SJSA1 (cell line): ENCODE measurements at places on chromosomes 13 and 19. TPM values are rescaled to one million over a fixed set of nuclear protein-coding genes. Genes with fewer than 3 reads are reported as not detected.

Gene IL27RA
- 2.0 and 4.0 TPM in 2 replicates for total RNA-seq

Gene TBC1D4
- total RNA-seq, result 32.7 and 38.4 TPM in 2 replicates

- H3K27me3 ChIP-seq, result no peaks in the 10 kb centered on the region
- H3K27ac ChIP-seq, result no peak overlapping the region
- H3K4me1 ChIP-seq, result peaks cover 10% of the 10 kb centered on the region
- H3K4me3 ChIP-seq, result peak overlapping the region; percentile 55
- H3K36me3 ChIP-seq, result peaks cover 10% of the 10 kb centered on the region; the same call in 1 of the 2 replicates
These were observed 813 bp downstream of the ZNF284 start for GRCh38 chr19:44072543-44073401.

DNA sequence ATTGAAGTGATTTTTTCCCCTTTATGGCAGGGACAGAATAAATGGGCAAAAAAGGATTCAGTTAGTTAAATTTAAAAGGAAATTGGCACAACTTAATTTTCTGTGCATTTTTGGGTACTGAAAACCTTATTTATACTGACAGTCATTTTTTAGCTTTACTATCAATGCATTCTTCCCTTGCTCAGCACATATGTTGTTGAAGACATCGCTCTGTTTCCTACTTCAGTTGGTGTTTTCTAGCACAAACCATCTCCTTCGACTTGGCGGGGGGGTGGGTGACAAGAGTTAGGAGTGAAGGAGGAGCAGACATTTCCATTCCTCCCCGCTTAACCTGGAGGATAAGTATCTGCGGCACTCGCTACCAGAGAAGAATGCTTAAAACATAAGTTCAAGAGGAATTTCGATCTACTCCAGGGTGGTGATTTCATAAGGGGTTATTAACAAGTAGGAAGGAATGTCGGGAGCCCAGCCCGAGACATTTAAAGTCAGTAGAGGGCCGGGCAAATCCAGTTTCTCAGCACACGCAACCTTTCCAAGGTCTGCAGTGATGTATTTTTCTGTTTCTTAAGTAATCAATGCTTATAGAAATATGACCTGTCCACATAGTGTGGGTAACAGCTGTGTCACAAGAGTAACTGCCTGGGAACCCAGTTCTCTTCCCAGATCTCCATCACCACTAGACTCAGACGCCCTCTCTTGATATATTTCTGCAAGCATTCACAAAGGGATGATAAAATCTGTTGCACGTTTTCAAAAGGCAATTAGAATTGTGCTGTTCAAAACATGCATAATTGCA is 525.8 kb downstream of the MYO16 start:
- no peaks in the 10 kb centered on the region for H3K27me3 ChIP-seq
- H3K36me3 ChIP-seq, result no peaks in the 10 kb centered on the region
- H3K4me3 ChIP-seq, result peak overlapping the region; percentile 2

DNA sequence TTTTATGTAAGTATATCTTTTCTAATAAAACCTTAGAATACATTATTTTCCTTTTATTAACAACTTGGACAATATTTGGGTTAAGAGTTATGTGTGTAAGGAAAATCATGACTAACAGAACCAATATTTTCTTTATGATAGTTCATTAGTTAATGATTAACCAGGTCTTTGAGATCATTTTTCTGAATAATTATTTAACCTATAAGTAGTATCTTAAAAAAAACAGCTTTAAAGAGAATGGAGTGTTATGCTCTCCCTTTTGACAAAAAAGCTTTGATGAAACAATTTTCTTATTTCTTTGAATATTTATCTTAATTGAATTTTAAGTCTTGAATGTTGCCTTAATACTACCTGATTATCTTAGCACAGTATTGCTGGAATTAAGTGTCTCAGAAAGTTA is 3.8 kb downstream of the SLAIN1 start:
- peaks cover 29% of the 10 kb centered on the region for H3K27me3 ChIP-seq
- H3K36me3 ChIP-seq, result no peaks in the 10 kb centered on the region
- H3K4me3 ChIP-seq, result no peak overlapping the region
- peaks cover 8% of the 10 kb centered on the region; the same call in 1 of the 2 replicates for H3K4me1 ChIP-seq

DNA sequence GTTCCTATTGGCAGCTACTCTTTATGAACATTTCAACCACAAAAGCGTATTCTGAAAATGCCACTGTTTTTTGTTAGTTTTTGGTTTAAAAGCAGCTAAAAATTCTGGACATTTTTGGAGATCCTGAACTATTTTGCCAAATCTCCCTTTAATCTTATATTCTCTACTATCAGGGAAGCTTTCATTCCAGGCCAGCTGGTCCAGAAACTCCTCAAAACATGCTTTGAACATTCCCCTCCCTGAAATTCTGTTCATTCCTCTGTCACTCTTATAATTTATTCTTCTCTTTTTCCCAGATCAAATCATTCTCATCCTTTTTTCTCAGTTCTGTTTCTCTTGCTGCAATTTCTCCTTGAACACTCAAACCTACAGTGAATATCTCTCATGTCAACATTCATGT is 790.9 kb upstream of the ARGLU1 start:
- H3K4me1 ChIP-seq, result no peaks in the 10 kb centered on the region
- H3K4me3 ChIP-seq, result no peak overlapping the region
- no peak for DNase-seq
- no peaks in the 10 kb centered on the region for H3K36me3 ChIP-seq
- no peaks in the 10 kb centered on the region for H3K27me3 ChIP-seq

DNA sequence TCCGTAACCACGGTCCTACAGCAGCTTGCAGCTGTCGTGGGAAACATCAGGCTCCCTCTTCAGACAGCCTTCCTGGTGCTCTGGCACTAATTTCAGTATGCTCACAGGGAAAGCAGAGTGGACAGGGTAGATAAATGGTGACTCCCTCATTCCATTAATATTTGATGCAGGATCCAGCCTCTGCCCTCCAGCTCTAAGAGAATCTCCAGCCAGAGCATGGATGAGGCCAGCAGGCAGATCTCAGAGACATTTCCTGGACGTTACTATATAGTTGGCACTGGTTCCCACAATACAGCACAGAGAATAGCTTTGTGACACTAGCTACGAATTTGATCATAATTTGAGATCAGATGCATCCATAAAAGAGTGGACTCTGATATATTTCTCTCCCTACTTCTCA is 341.4 kb downstream of the LIG4 start:
- no peaks in the 10 kb centered on the region for H3K36me3 ChIP-seq
- H3K27ac ChIP-seq, result no peak overlapping the region
- no peak for DNase-seq
- no peaks in the 10 kb centered on the region for H3K4me1 ChIP-seq

DNA sequence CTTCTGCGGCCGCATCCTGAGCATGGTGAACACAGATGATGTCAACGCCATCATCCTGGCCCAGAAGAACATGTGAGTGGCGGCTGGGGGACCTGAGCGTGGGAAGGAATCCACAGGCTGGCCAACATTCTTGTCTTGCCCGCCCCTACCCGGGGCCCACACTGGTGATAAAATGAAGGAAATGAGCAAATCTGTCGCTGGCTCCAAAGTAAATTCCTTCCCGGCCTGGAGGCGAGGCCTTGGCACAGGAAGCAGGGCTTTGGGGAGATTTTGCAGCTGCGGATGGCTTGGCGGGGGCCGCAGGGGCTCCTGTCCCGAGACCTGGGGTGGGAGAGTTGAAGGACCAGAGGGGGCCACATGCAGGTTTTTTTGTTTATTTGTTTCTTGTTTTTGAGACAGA is 4.4 kb downstream of the KXD1 start:
- DNase-seq, result no peak
- no peaks in the 10 kb centered on the region for H3K27me3 ChIP-seq
- H3K4me1 ChIP-seq, result peaks cover 4% of the 10 kb centered on the region; the same call in 1 of the 2 replicates
- no peak overlapping the region for H3K4me3 ChIP-seq
- peaks cover 65% of the 10 kb centered on the region for H3K36me3 ChIP-seq

- H3K36me3 ChIP-seq, result peaks cover 34% of the 10 kb centered on the region
- no peaks in the 10 kb centered on the region for H3K27me3 ChIP-seq
- peaks cover 46% of the 10 kb centered on the region for H3K4me1 ChIP-seq
- peak within 1 kb of the TSS; percentile 57 for H3K4me3 ChIP-seq
- DNase-seq, result peak; percentile 74
These were observed at the start of gene FSTL3 for GRCh38 chr19:676339-677105. FSTL3 (plus strand) TSS chr19:676392; CDS start chr19:676424, 32 bp downstream.

- H3K27me3 ChIP-seq, result no peaks in the 10 kb centered on the region
- H3K27ac ChIP-seq, result no peak overlapping the region
- no peaks in the 10 kb centered on the region; the same call in 1 of the 2 replicates for H3K4me1 ChIP-seq
These were observed 380.8 kb downstream of the KCNRG start for GRCh38 chr13:50396001-50396400.

DNA sequence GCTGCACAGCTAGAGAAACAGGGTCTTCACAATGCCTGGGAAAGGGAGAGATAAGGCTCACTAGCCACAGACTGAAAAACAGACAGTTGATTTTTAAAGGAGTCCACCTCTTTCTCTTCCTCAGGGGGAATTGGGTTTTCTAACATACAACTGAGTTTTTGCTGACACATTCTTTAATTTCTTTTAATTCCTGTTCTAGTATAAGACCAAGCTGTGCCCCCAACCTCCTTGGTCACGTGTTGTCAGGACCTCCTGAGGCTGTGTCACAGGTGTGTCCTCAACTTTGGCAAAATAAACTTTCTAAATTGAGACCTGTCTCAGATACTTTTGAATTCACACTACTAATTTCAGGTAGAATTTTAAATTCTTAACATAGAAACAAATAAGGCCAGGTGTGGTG is 12.1 kb upstream of the ZNF492 start:
- no peaks in the 10 kb centered on the region for H3K27me3 ChIP-seq
- no peak overlapping the region for H3K27ac ChIP-seq
- H3K36me3 ChIP-seq, result no peaks in the 10 kb centered on the region
- no peaks in the 10 kb centered on the region for H3K4me1 ChIP-seq

- H3K27ac ChIP-seq, result no peak overlapping the region
- H3K27me3 ChIP-seq, result no peaks in the 10 kb centered on the region
- DNase-seq, result no peak
- no peak overlapping the region for H3K4me3 ChIP-seq
These were observed 45.2 kb upstream of the MTIF3 start for GRCh38 chr13:27495551-27495950.
